Midbrain (tissue), 1 donor: ENCODE measurements at places on chromosomes 13 and 19.

GRCh38 chr13:112248862-112249592 is 127.1 kb upstream of the SPACA7 start:
- no peak for DNase-seq

DNA sequence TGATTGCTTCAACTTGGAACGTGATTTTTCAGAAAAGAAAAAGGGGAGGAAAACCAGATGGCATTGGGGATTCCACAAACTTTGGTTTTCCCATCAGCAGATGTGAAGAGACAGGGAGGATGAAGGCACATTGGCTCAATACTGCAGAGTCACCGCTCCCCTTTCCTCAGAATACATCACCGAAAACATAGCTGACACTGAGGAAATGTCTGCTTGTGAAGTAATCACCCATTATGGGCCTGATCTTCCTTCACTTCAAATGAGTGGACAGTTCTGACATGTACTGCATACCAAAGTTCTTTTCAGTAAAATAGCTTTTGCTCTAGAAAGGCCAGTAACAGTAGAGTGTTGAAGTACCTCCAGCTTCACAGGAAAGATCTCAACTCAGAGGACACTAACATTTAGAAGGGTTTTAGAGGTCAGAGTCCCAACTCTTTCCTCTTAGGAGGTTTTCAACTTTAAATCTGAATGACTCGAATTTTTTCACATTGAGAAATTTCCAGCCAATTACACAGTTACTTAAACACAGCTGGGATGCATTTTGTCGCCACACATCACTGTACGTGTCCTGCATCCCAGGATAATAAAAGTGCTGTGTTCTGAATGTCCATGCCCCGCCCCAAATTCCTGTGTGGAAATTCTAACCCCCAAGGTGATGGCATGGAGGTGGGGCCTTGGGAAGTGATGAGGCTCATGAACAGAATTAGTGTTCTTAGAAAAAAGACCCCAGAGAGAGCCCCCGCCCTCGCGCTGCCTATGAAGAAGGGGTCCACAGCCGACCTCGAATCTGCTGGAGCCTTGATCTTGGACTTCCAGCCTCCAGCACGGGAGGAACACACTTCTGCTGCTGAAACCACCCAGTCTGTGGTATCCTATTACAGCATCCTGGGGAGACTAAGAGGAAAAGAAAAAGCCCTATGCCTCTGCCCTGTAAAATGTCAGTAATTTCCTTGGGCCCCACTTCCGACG is 77.7 kb downstream of the COL4A1 start:
- no peak for DNase-seq

DNA sequence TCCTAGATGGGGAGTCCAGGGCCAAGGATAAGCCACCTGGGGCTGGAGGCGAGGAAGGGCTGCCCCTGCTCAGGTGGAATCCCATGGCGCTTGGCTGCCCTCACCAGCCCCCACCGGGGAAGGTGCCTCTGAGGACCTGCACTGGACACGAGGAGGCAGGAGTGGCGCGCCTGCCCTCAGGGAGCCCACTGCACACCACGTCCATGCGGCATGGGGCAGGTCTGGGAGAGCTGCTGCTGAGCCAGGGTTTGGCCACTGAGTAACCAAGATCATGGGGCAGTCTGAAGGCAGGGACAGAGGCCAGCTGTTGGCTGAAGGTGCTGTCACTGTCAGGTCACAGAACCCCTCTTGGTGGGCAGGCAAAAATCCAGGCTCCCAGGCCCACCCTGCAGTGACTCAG is 25.9 kb downstream of the ELAVL1 start:
- no peak for DNase-seq

- peak; percentile 94 for DNase-seq
Observed at GRCh38 chr19:1592755-1593500, at the start of gene MBD3. Gene MBD3 (minus strand): TSS chr19:1592865. CDS start chr19:1592631, 234 bp downstream.

DNA sequence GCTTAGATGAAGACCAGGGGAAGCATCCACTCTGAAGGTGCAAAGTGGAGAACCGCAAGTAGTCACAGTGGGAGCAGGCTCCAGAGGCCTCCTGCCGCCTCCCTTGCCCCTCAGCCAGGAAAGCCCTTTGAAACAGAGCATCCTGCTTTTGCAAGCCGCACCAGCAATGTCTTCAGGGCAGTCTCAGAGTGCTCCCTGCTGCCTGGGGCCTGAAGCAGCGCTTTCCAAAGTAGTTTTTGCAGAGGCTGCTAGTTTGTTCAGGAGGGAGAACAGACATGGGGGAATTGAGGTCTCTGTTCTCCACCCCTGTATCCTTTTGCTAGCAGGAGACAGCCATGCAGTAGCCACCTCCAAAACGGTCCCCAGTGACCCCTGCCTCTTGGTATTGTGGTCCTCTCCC is 15.8 kb upstream of the POP4 start:
- DNase-seq: no peak

DNA sequence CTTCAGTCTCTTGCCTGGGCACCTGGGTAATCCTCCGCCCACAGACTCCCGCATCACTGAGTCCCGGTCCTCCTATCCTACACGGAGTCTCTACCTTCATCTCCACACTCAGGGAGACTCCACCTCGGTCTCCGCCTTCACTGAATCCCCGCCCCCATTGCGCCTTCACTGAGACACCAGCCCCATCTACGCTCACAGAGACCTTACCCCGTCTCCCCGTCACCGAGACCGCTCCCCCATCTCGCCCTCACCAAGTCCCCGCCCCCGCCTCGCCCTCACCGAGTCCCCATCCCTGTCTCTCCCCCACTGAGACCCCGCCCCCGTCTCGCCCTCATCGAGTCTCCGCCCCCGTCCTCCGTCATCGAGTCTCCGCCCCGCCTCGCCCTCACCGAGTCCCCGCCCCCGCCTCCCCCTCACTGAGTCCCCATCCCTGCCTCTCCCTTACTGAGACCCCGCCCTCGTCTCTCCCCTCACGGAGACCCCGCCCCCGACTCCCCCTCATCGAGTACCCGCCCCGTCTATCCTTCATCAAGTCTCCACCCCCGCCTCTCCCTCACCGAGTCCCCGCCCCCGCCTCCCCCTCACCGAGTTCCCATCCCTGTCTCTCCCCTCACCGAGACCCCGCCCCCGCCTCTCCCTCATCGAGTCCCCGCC is 23.1 kb upstream of the ZNF846 start:
- DNase-seq: peak; percentile 90
